ENCODE measurements at places on chromosomes 7 and 10.

DNA sequence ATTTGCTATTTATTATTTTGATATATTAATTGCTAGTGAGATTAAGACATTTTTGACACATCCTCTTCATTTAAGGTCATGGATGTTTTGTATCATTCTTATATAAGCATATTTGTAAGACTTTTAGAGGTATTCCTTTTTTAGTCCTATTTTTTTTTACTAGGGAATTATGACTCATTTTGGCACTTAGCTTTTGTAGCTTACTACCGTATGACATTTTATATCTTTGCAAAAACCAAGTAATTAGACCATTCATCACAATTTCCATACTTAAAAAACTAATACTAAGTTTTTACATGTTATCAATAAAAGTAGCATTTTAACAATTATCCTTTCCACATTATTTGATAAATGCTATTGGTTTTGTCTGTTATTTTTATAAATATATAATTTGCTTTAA lies 41.6 kb downstream of the BMPR1A start:
- no peak for DNase-seq

DNA sequence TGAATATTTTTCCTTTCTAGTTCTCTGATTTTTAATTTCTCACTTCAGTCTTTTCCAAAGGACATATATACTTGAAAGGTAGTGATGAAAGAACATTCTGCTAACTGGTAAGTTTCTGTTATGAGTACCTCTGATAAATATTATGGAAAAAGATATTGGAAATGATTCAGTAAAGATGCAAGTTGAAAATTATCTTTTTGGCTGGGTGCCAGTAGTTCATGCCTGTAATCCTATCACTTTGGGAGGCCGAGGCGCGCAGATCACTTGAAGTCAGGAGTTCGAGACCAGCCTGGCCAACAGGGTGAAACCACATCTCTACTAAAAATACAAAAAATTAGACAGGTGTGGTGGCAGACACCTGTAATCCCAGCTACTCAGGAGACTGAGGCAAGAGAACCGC lies 62.1 kb downstream of the ANKRD26 start:
- no peak for DNase-seq

DNA sequence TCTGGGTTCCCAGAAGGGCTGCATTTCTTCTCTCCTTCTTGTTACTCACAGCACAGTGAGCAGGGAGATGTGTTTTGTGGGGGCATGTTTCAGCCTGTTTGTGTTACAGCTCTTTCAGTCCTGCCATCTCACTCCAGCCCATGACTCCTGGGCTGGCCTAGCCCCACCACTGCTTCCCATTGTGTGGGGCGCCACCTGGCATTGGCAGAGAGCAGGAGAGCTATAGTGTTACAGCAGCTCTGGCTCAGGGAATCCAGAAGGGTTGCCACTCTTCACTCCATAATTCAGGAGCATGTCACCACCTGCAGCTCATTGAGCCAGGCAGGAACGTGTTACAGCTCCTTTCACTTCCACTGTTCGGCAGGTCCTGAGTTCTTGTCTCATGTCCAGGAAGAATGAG lies 30.0 kb downstream of the CLDN12 start:
- DNase-seq = no peak

DNA sequence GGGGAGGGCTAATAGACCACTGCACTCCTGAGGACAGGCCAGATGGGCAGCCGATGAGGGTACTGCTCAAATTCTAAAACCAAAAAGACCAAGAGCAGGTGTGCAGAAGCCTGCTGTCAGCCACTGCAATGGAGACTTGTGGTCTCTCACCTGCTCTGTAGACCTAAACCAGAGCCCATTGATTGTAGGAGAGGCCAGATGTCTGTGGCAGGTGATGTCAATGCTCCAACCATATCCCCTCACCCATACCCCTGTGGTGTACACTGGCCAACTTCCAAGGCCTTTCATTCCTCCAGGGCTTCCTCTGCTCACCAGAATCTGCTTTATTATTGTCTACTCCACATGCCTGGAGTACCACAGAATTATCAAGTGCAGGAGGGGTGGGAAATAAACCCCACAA lies 116.9 kb upstream of the CHST15 start:
- no peak for DNase-seq

GRCh38 chr7:26189697-26190096 lies 10.8 kb downstream of the HNRNPA2B1 start:
- no peak for DNase-seq

DNA sequence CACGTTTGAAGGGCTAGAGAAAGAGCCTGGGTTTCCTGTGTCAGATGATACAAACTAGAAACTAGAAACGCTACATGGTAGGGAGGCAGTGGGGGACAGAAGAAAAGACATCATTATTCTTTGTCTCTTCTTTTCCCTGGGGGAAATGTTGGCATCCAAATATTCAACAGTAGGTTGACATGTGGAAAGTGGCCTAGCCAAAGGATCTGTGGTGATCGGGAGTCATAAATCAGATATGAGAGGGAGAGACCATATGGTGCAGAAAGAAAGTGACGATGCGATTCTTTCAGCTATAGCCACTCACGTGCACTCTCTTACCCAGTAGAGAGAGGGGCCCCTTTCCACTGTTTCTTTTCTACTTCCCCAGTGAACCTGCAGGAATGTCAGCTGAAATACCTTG lies 964.7 kb downstream of the LRMDA start:
- DNase-seq = no peak

- DNase-seq = no peak
These were observed 16.1 kb downstream of the R3HCC1L start for GRCh38 chr10:98150544-98150943.

GRCh38 chr7:158014976-158015375 lies 572.6 kb downstream of the PTPRN2 start:
- DNase-seq = no peak

- DNase-seq = peak; percentile 73
These were observed 14.8 kb downstream of the DPCD start for GRCh38 chr10:101602761-101603398.

DNA sequence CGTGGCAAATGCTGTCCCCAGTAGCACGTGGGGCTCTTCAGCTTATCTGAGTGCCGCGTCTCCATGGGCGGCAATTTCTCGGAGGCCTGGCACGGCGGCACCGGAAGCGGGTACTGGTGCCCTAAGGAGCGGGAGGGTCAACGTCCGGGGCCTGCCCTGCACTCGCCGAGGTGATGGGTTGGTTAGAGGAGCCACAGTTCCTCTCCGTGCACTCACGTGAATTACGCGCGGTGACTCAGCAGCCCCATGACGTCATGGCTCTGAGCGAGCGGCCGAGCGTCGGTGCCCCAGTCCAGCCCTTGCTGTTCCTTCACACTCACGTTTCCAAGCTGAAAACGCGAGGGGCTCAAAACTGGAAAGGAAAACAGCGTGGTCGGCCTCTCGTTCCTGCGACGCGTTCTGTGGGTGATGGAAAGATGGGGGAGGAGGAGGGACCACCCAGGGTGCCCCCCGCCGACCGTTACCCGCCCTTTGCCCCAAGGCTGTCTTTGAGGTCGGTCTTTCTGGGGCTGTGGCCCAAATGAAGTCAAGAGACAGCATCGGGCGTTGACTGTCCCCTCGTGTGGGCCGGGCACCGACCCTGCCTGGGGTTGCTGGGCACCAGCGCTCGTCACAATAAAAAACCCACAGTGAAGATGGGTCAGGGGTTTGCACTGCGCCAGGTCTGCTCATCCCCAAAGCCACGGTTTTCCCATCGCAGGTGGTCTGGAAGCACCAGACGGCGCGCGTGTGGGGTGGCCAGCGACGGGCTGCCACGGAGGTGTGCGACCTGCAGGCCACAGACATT lies 70.4 kb upstream of the CFAP46 start:
- DNase-seq = no peak

GRCh38 chr10:50497758-50498157 lies 126.0 kb downstream of the SGMS1 start:
- DNase-seq = no peak

All from stimulated activated CD4-positive, alpha-beta T cell treated with anti-CD3 and anti-CD28 coated beads, Interleukin-4, amount 100 ng/mL, for 1 hour (primary cell).